CD4-positive, alpha-beta T cell treated with Interleukin-15 for 4 hours (primary cell): ENCODE measurements at places on chromosomes 12 and 14.
A peak's percentile ranks its signal among the peaks of the same experiment; 100 is the strongest.

- no peak for DNase-seq
Measured at GRCh38 chr12:103313894-103314293, 181.9 kb downstream of the C12orf42 start.

DNA sequence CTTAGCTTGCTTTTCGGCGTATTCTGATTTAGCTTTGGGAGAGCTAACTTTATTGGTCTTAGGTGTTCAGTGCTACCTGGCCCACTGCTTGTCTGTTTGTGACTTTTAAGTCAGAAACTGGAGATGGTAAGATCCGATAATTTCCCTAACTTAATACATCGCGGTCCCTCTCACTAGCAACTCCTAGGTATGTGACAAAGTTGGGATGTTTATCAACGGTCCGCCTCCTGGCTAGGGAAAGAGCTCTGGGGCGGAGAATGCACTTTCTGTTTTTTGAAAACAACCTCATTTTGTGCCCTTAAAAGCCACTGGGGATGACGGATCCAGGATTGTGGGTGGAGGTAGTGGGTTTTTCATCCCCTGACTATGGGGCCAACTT lies 1.2 kb downstream of the CDKN1B start:
- DNase-seq = no peak

GRCh38 chr12:68303850-68304249 lies 28.3 kb downstream of the MDM1 start:
- DNase-seq = no peak

GRCh38 chr12:100229036-100229635 lies 28.5 kb downstream of the ACTR6 start:
- no peak for DNase-seq

DNA sequence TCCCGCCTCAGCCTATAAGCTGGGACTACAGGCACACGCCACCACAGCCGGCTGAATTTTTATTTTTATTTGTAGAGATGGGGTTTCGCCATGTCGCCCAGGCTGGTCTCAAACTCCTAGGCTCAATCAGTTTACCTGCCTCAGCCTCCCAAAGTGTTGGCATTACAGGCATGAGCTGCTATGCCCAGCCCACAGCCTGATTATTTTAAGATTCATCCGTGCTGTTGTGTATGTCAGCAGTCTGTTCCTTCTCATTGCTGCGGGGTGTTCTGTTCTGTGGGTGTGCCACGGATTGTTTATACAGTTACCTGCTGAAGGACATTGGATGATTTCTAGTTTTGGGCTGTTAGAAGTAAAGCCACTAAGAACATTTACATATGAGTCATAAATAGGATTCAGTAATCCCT lies 9.6 kb upstream of the EP400 start:
- no peak for DNase-seq

- DNase-seq = no peak
Measured at GRCh38 chr12:2829275-2829674, 5.6 kb downstream of the NRIP2 start.

GRCh38 chr12:115362339-115362976 lies 678.5 kb upstream of the TBX3 start:
- no peak for DNase-seq

GRCh38 chr12:131511803-131512561 lies 198.9 kb upstream of the SFSWAP start:
- DNase-seq = no peak

DNA sequence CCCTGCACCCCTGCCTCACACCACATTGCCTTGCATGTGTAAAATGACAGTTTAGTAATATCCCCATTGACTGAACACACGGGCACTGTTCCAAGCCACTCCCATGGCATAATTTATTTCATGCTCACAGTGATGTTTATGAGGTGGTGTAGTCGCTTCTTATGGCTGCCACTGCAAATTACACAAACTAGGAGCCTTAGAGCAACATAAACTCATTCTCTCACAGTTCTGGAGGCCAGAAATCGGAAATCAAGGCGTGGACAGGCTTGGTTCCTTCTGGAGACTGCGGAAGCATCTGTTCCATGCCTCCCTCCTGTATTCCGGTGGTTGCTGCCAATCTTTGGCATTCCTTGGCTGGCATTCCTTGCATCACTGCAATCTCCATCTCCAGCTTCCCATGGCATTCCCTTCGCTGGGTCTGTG lies 97.3 kb downstream of the RIN3 start:
- DNase-seq = no peak

DNA sequence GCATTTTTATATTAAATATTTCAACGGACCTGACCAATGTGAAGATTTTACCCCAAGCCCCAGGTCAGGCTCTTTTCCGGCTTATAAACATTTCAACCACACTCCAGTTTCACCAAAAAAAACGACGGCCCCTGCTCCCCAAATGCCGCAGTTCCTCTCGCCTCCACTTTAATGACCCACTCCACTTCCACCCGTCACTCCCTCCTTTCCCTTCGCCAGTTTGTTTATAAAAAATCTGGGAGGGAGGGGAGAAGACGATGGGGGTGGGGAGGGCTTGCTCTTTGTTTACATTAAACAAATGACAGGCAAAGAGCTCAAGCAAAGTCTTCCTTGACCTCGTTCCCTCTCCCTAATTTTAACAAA lies 5.4 kb downstream of the SIX6 start:
- no peak for DNase-seq

DNA sequence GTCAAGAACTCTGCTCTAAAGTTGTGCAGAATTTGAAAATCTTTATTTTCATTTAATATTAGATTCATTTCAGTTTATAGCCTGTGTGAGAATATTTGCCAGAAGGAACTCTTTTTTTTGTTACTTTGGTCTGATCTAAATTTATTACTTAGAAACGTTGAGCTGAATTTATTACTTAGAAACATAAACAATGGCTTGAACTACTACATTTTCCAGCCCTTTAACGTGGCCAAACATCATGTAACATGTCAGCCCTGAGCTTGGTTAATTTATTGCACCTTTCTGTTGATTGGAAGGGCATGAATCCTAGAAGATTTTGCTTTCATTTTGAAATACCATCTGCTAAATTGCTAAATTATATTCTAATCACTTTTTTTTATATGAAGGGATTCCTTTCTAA lies 241.4 kb downstream of the TMEM117 start:
- DNase-seq = no peak

DNA sequence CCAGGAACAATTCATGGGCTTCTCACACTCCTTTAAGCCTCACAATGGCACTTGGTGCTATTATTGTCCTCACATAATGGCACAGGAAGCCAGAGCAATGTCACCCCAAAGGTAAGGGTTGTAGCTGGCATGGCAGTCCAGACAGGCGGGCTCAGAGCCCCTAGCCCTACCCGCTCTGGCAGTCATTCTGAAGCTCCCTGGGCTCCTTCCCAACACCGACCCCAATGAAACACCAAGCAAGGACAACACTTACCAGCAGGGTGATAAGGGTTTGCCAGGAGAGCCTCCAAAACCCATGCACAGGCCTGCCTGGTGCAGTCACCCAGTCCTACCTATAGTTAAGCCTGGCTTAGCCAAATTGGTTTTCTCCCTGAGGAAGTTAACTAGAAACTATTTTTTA lies 30.8 kb downstream of the MAX start:
- no peak for DNase-seq

DNA sequence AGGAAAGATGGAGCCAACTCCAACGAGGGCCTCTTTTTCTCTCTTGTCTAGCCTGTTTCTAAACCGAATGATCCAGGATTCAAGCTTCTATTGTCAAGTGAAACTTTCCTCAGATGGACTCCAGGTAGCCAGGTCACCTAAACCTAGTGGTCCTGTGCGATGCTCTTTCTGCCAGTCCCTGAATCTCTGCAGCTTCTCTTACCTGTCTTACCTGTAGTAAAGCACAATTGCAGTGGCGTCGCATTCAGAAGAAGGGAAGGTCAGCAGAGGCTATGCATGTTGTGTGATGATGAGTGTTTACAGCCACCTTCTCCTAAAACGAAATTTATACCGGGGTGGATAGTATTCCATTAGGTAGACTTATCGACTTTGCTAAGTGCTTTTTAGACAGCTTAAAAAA lies 47.4 kb upstream of the TRAF3 start:
- no peak for DNase-seq

- DNase-seq = no peak
Measured at GRCh38 chr12:128073937-128074336, 193.0 kb upstream of the TMEM132C start.

DNA sequence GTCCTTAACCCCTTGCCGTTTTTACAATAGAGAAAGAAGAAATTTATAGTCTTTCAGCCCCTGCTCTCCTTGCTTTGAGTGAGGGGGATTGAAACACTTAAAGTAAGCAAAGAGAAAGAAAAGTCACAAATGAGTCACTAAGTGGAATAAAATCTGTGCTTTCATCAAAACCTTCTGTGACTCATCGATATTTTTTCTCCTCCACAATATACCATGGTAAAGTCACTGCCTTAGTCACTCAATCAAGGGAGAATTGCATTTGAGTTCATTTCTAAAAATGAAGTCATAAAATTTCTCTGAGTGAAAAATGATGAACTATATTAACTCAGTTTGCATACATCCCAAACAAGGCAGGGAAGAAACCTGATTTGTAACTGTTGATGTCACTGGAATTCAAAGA lies 470.3 kb downstream of the FOXG1 start:
- no peak for DNase-seq

GRCh38 chr12:15726878-15727150 lies 62.4 kb downstream of the EPS8 start:
- no peak for DNase-seq

DNA sequence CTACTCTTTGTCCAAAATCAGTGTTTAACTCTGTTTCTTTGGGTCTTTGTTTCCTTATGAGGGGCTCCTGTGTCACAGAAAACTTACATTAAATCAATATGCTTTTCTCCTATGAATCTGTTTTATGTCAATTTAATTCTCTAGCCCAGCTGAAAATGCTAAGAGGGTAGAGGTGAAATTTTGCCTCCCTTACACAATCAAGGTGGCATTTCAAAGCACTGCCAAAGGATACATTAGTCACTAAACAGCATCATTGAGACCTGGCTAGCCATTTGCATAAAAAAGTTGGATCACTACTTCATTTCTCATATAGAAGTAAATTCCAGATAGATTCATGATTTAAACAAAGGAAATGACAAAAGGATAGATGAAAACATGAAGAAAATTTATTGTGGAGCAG lies 12.1 kb downstream of the TCL1B start:
- DNase-seq = no peak

GRCh38 chr14:77206877-77207389 lies 25.3 kb downstream of the TMEM63C start:
- no peak for DNase-seq

GRCh38 chr12:122094735-122095631 lies 16.4 kb downstream of the MLXIP start:
- no peak for DNase-seq

GRCh38 chr12:100987552-100988521 lies 193.3 kb downstream of the ANO4 start:
- DNase-seq = no peak

- DNase-seq = no peak
Measured at GRCh38 chr12:43807386-43807785, 1.3 kb upstream of the TWF1 start.

GRCh38 chr12:132364348-132364902 lies 35.0 kb upstream of the GALNT9 start:
- DNase-seq = no peak

- DNase-seq = peak; percentile 34
Measured at GRCh38 chr14:21069388-21070082, 569 bp upstream of the ARHGEF40 start.

DNA sequence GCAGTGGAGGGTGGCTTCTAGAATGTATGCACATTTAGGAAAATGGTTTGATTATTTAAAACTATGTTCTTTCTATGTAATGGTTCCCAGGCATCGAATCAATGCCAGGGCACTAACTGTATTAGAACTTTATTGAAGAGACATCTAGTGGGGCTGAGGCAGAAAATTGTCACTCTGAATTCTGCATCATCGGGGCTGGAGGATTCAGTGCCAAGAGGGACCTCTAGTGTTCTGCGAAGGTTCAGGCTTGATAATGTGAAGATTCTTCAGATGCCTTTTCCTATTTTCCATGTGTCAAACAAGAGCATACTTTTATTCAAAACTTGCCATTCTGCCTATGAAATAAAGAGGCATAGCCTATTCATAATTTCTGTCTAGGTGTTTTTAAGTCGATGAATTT lies 146.3 kb downstream of the CAND1 start:
- DNase-seq = no peak

DNA sequence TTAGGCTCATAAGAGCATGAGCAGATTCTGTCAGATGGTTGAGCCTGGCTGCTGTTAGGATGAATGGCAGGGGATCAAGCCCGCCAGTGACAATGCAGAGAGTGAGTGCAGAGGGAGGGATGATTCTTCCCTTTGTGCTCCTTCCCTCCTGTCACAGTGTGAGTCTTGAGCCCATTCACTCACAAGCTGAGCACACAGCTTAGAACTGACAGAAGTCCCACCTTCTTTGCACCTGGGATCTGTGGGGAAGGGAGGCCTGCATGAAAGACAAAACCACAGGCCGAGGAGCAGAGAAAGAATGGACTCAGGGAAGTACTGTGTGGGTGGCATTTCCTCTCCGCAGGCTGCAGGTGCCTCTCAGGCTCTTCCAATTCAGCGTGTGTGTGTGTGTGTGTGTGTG lies 160.6 kb downstream of the KCNA5 start:
- no peak for DNase-seq

DNA sequence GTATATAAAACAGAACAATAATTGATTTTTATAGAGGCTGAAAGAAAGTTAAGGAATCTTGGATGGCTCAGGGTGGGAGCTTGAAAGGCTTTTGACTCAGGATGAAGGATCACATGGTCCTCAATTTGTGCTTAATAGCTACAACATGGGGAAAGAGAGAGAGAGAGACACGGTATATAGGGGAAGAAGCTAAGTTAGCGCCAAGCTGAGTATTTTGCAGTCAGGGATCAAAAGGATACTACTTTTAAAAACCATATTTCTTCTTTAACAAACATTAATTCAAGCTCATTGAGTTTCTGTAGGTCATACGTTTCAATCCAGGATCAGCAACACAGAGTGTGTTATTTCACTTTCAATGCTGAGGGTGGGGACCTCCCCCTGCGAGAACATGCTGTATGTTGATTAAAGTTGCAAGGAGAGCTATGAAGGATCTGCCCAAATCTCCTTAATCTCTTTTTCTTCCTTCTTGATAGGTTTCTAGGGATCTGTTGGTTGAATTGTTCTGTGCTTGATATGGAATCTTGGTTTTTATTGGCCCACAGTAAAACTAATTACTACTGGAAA lies 133.1 kb upstream of the NUDT4 start:
- no peak for DNase-seq
